ENCODE measurements at places on chromosomes 3 and 15.

- DNase-seq, result no peak
Observed at GRCh38 chr15:69604072-69604411, 151.4 kb downstream of the RPLP1 start.

GRCh38 chr15:43294091-43294706 lies 27.5 kb upstream of the TGM5 start:
- no peak for DNase-seq

DNA sequence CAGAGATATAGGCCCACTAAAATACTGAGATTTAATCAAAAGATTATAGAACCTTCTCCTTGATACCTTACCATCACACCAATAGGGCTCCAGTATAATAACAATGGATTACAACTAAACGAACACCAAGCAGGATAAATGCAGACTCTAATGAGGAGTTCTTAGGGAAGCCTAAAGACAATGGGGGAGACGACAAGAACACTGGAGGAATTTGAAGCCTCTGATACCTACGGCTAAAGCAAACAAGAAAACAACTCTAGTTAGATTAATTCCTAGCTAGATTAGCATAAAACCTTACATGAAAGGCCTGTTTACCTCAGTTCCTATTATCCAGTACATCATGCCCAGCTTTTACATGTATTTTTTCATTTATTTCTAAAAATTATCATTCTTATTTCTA lies 35.1 kb downstream of the NGLY1 start:
- no peak for DNase-seq

DNA sequence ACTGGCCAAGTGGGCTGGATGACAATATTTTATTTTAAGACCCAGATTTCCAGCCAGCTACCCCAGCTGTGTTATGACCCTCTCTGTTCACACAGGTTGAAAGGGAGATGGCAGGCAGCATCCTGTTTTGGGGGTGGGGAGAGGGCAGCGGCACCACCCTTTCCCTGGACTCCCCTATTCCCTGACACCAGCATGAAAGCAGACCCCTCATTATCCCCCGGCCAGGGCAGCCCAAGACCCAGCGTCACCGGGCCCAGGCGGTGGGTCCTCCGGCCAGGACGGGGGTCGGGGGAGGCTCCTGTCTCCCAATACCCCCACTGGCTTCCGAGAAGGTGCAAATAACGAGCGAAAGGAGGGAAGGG lies 127.6 kb upstream of the MEF2A start:
- DNase-seq, result no peak

DNA sequence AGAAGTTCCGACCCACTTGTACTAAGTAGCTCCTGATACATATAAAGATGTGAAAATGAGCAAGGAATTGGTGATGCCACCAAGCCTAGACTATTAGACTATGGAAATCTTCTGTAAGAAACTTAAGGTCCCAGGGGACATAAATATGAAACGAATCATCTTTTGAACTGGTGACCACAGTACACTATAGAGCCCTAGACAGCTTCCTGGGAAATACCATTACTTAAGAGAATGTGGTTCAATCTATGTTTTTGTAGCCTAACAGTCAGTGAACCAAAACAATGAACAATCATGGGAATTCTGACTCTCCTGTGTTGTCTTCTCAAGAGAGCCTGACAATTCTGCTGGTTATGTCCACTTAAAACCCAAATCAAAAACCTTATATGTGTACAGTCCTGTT lies 191.6 kb downstream of the GREM1 start:
- DNase-seq, result no peak

Measured in CD4-positive, alpha-beta T cell treated with Interleukin-21 for 1 hour (primary cell).